Esophagus squamous epithelium (tissue), 5 donors: ENCODE measurements at places on chromosomes 12 and 14.

DNA sequence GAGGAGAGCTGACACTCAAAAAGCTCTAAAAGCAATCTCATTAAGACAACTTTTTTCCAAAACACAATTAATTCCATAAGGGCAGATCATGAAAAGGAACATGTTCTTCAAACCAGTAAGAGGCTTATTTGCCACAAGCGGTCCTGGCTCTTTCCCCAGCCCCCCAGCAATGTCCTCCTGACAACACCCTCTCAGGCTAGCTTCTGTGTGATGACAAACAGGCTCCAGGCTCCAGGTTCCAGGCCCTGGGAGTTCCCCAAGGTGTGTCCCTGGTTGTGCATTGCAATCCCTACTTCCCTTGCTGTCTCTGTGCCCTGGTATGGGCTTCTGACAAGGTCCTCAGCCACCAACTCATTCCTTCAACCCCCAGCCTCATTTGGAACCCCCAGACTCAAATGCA, 8.9 kb downstream of the HVCN1 start:
- no peak for DNase-seq

- no peak for DNase-seq
These were observed 1.6 kb downstream of the GDF11 start for GRCh38 chr12:55744340-55745030.

DNA sequence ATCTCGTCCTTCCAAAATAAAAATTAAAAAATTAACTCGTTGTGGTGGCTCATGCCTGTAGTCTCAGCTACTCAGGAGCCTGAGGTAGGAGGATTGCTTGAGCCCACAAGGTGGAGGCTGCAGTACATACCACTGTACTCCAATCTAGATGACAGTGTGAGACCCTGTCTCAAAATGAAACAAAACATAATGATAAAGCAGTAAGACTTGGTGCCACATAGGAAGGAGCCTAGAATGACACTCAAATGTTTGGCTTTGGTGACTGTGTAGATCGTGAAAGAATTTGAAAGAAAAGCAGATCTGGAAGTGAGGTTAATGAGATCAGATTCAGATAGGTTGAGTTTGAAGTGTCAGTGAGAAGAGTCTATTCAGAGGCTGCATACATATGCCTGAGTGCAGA, 150.1 kb upstream of the ATP2B1 start:
- DNase-seq: no peak

- DNase-seq: no peak
These were observed 15.8 kb upstream of the ANKRD9 start for GRCh38 chr14:102525219-102525928.

- no peak for DNase-seq
These were observed 693.0 kb downstream of the NRXN3 start for GRCh38 chr14:78863143-78863542.

GRCh38 chr12:131589966-131590365, 120.9 kb upstream of the SFSWAP start:
- no peak for DNase-seq

DNA sequence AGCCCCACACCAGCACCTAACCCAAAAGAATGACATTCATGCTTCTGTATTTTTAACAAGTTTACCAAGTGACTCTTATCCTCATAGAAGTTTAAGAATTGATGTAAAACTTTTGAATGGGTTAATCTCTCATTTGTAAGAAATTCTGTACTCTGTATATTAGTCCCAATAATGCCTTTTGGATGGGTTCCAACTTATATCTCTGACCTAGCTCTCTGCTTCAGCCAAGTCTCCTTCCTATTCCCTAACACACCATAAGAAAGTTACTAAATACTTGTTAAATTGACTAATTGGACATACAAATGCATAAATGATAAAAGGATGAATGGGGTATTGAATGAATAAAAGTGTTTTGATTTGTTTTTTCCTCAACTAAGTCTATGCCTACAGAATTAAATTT, 557.3 kb downstream of the TMTC2 start:
- DNase-seq: no peak

DNA sequence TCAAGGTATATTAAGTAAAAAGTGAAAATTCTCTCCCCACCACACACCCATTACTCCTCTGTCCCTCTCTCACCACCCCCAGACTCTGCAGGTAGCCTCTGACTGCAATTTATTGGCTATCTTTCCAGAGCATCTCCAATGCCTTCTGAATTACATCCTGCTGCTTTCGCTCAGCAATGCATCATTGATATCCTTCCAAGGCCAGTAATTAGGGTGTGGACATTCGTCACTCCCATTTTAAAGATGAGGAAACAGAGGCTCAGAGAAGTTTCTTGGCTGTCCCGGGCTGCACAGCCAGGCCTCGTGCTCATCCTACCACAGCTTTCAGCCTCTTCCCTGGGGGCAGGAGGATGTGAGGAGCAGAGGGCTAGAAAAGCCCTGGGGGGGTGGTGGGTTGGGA, 23.6 kb upstream of the PGF start:
- DNase-seq: no peak
